ENCODE measurements at places on chromosomes 1 and 21.

GRCh38 chr1:151716771-151717631 lies at the start of gene CELF3:
Gene CELF3, minus strand, starts transcription at chr1:151716803. Its CDS starts 783 bp downstream, at chr1:151716020.
- DNase-seq = no peak

DNA sequence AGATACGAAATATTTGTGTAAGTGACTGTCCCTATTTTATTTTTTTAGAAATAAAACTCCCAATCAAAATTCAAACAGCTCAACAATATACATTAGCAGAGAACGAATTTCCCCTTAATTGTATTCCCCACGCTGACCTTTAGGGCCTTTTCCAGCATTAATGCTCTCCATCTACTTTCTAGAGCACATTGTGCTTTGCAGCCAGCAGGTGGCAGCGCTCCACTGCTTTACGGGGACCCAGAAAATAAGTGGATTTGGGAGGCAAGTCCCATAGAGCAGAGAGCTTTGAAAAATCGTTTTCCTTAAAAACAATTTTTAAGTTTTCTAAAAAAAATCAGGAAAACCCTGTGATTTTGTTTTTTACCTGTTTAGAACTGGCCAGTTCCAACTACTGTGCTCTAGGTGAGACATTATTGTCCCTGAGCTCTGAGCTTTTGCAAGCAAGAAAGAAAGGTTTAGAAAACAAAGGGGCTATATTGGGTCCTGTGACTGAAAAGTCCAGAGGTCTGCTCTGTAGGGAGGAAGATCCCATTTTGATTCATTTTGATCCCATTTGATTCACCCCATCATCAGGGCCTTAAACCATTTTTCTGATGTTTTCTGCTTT lies 144.4 kb upstream of the ZNF644 start:
- DNase-seq = no peak

DNA sequence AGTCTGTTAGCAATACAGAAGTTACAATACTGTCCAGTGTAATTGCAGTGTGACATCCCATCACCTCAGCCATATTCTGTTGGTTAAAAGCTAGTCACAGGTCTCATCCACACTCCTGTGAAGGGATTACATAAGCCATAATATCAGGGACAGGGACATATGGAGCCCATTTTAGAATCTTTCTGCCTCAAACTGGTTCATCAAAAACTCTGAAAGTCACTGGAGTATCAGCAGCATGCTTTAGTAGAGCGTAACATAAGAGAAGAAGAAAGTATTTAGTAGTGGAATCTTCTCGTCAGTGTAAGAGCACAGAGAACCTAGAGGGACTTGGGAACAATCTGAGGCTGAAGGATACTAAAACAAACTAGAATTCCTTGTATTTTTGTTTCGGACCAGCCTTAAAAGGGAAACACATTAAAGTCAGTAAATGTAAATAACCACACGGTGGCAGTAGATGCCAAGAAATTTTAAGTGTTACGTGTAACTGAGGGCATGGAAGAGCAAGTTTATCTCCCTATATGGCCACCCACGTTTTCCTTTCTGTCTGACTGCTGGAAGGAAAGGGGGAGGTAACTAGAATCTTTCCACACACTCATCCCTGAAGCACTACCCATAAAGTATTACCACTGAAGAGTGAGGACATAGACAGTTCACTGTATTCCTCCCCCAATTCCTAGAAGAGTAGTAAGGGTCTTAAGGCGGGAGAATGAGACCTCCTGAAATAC lies 41.6 kb upstream of the AGL start:
- no peak for DNase-seq

GRCh38 chr1:1430114-1430982 lies 5.1 kb upstream of the VWA1 start:
- no peak for DNase-seq

- no peak for DNase-seq
Observed at GRCh38 chr1:6546326-6546725, 8.0 kb downstream of the NOL9 start.

DNA sequence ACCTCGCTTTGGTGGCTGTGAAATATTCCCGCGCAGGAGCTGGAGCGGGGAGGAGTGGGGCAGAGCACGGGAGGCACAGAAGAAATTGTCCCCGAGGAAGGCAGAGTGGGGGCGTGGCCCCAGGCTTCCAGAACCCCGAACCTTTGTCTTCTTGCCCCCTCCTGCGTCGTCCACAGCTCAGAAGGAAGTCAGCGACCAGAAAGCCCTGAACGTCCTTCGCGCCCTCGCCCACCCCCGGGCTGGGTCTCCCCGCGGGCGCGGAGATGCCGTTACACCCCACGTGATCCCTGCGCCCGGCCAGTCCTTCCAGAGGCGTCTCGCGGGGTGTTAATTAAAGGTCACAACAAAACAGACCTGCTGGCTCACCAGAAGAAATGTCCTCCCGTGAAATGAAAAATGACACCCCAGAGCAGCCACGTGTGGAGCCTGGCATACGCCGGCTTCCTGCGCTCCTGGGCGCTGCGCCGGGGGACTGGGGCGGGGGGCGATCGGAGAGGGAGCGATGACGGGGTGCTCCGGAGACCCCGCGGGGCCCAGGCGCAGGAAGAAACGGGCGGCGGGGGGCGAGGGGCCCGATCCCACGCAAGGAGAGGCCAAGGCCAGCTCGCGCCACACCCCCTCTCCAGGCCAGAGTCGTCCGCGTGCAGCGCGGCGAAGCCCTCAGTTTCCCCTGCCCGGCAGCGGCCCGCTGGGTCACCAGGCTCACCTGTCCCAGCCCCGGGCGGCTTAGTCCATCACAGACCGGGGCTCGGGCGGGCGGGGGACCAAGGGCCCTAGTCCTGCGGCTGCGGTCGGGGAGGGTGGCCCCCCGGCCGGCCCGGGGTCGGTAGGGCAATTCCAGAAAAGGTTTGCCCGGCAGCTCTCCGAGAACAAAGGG lies 995 bp upstream of the KIF26B start:
- DNase-seq = peak; percentile 52

DNA sequence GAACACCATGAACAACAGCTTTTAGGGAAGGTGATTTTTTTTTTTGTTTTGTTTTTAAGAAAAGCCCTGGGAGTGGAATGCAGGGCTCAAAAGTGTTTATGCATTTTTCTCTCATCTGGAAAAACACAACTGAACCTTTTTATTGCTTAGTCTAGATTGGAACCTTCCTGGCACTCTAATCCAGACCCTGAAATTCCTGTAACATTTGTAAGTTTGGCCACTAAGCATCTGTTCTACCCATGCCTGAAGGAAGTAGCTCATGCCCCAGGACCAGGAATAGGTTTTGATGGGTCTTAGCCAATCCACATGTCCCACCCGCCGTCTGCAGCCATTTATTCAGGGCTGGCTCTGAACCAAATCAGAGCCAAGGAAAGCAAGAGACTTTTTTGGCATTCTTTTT lies 39.7 kb upstream of the SLC2A1 start:
- DNase-seq = no peak

- DNase-seq = no peak
Observed at GRCh38 chr1:171110621-171111326, 20.1 kb downstream of the FMO3 start.

DNA sequence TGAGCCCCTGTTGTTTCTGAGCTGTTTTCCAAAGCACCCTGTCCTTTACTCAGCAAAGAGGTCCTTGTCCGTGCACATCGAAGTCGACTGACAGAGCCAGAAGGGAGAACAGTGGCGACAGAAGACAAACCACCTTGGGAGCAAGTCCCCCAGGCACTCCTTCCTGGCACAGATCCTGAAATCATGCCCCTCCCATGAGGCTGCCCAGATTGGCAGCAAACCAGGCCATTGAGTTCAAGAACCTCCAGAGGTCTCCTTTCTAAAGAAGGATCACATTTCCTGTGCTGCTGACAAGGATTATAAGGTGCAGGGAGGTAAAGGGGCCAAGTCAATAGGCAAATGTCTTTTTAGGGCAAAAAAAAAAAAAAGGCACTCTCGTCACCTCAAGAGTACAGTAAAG lies 84.7 kb upstream of the HIVEP3 start:
- DNase-seq = no peak

- DNase-seq = no peak
Observed at GRCh38 chr1:172629170-172629569, 29.7 kb upstream of the FASLG start.

- peak; percentile 97 for DNase-seq
Observed at GRCh38 chr1:2049718-2050431, at the start of gene PRKCZ. Gene PRKCZ, plus strand, starts transcription at chr1:2050411. Its CDS starts 220 bp downstream, at chr1:2050631.

- DNase-seq = no peak
Observed at GRCh38 chr1:219813294-219813693, 115.1 kb downstream of the SLC30A10 start.

DNA sequence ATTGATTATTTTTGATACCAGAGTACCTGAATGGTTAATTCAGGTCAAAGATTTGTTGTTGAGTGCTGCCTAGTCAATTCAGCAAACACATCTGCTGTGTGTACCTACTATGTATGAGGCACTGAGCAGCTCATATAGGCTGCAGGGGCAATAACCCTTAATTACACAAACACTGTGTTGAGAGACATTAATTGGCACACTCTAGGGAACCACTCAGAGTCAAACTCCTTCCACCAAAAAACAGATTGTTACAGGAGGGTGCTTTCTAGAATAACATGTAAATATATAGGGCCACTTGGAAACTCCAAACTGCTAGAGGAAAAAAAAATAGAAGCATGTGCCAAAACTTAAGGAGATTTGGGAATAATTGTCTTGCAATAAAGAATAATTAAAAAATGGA lies 31.3 kb downstream of the UBE2U start:
- no peak for DNase-seq

DNA sequence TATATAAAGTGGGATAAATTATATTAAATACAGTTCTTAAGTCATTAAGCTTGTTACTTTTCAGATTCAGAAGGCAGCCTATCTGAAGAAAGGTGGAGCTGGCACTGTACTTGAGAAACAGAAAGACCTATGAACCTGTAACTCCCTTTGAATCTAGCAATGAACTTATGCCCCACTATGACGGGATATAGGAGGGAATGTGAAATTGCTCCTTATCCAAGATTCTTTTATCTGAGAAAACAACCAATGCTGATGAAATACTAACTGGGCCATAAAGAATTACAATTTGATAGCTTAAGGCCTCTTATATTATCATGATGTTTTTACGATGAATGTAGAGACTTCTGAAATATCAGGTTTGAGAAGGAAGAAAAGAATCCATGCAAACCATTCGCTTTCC lies 50.1 kb downstream of the ATP1B1 start:
- DNase-seq = no peak

GRCh38 chr1:30889511-30889910 lies 19.0 kb downstream of the SDC3 start:
- no peak for DNase-seq

- DNase-seq = no peak
Observed at GRCh38 chr1:153680120-153680403, 1.6 kb downstream of the NPR1 start.

DNA sequence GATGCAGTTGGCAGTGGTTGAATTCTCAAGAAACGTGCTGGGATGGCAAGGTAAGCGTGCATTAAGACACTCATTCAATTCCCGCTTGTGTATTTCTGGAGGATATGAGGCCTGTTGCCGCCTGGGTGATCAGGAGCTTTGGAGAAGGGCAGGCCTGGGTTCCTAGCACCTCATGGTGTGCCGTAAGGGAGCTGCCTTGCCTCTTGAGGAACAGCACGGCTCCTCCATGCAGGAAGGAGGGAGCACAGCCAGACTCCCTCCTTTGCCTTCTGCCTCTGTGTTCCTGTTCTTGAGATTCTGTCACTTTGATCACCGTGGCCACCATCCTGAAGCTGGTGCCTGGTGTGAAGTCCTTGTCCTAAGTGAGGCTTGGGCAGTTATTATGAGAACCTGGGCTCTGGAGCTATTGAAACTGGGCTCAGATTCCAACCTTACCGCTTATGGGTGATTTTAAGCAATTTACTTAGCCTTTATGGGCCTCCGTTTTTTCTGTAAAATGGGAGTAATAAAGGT lies 18.3 kb downstream of the SLFNL1 start:
- no peak for DNase-seq

GRCh38 chr1:111190931-111191451 lies 9.5 kb downstream of the DENND2D start:
- no peak for DNase-seq

GRCh38 chr1:245166471-245166885 lies 11.7 kb downstream of the KIF26B start:
- DNase-seq = no peak

- DNase-seq = no peak
Observed at GRCh38 chr1:192568063-192568462, 7.5 kb upstream of the RGS1 start.

- DNase-seq = no peak
Observed at GRCh38 chr1:245094092-245094491, 60.7 kb upstream of the KIF26B start.

GRCh38 chr1:77016386-77016985 lies 149.2 kb downstream of the ST6GALNAC5 start:
- DNase-seq = no peak

GRCh38 chr1:117014209-117014608 lies 12.6 kb downstream of the CD101 start:
- no peak for DNase-seq

- DNase-seq = no peak
Observed at GRCh38 chr21:15001857-15002606, 62.8 kb downstream of the NRIP1 start.

GRCh38 chr1:204045430-204045829 lies 27.5 kb upstream of the SOX13 start:
- no peak for DNase-seq

DNA sequence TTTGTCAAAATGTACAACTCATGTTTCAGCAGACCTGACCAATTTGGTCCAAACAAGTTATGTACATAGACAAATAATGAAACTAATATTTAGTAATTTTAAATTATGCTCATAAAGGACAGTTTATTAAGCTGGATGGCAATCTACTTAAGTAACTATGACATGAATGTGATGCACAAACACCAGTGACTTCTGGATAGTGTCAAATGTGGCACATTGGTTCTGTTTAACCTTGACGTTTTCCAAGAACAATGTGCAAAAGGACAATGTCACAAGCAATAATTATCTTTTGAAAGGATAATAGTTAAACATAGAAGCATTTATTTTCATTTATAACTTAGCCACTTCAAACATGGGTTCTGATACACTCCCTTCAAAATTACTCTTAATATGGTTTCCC lies 80.0 kb downstream of the TRIM33 start:
- DNase-seq = no peak

DNA sequence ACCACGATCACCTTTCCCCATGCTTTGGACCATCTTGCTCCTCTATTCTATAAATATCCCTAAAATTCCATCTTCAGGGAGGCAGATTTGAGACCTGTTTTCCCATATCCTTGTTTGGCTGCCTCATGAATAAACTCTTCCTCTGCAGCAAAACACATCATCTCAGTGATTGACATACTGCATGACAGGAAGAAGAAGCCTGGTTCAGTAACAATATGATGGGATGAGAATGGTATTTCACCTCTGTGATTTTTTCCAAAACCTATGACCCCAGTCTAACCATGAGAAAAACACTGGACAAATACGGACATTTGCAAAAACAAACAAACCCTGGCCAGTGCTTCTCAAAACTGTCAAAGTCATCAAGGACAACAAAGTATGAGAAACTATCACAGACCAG lies 53.8 kb upstream of the ZSWIM5 start:
- DNase-seq = no peak

GRCh38 chr1:11693917-11694316 lies 2.4 kb downstream of the DRAXIN start:
- no peak for DNase-seq
